ENCODE measurements at places on chromosomes 11 and 22.

- DNase-seq: no peak
Observed at GRCh38 chr11:14411818-14412217, 52.8 kb upstream of the RRAS2 start.

- DNase-seq: no peak
Observed at GRCh38 chr11:1422481-1422880, 32.7 kb downstream of the BRSK2 start.

- DNase-seq: no peak
Observed at GRCh38 chr11:73143126-73143838, 1.2 kb upstream of the FCHSD2 start.

DNA sequence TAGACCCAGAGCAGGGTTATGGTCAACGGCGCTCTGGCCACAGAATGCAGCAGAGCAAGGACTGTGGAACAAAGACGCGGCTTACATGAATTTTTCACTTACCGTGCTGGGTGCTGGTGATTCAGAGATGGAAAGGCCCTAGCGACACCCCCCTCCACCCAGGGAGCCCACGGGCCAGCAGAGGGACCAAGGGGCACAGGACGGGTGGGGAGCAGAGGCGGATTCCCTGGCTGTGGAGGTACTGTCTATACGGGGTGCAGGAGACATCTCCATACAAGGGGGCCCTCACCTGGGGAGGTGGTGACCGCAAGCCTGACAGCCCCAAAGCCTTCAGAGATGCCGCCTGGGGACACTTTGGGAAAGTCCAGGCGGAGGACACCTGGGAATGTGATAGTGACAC, 1.1 kb upstream of the SEPTIN5 start:
- DNase-seq: no peak
